ENCODE measurements at places on chromosomes 3 and 15. TPM values are rescaled to one million over a fixed set of nuclear protein-coding genes. Genes with fewer than 3 reads are reported as not detected.

DNA sequence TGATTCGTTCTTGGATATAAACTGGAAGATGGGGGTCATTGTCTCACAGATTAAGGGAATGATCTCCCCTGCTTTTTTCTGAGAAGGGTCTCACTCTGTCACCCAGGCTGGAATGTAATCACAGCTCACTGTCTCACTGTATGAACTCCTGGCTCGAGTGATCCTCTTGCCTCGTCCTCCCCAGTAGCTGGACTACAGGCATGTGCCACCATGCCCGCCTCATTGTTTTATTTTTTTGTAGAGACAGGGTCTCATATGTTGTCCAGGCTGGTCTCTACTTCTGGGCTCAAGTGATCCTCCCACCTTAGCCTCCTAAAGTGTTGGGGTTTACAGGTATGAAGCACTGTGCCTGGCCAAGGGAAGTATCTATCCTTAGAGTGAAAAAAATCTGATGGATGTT, 5.4 kb downstream of the OXSR1 start:
- H3K4me1 ChIP-seq: peaks cover 3% of the 10 kb centered on the region
- H3K4me3 ChIP-seq: no peak overlapping the region
- no peaks in the 10 kb centered on the region for H3K27me3 ChIP-seq
- DNase-seq: no peak
- no peaks in the 10 kb centered on the region for H3K36me3 ChIP-seq

CACNA1D gene
- 1.9 TPM for total RNA-seq

GNAT1 gene
- not detected for total RNA-seq

TM4SF1 gene
- 2.2 TPM for total RNA-seq

FANCD2OS gene
- not detected for total RNA-seq

ZNF620 gene
- total RNA-seq: 27.1 TPM
